ENCODE measurements at places on chromosomes 12 and 14. TPM values are rescaled to one million over a fixed set of nuclear protein-coding genes. Genes with fewer than 3 reads are reported as not detected.

GRCh38 chr14:64549791-64550620, at the start of gene PPP1R36:
PPP1R36 (plus strand) TSS chr14:64549961; CDS start chr14:64549998, 37 bp downstream.
- peak; percentile 11 for DNase-seq

GRCh38 chr12:101108130-101108529, 101.9 kb downstream of the SLC5A8 start:
- DNase-seq, result no peak

- no peak for DNase-seq
Observed at GRCh38 chr12:120200364-120200800, 529 bp downstream of the RPLP0 start.

The MYRFL gene
- total RNA-seq, result not detected

Measured in MG63 (cell line).